Stimulated activated CD4-positive, alpha-beta T cell treated with anti-CD3 and anti-CD28 coated beads, Interleukin-12 subunit alpha, Interleukin-12 subunit beta, amount 100 ng/mL, for 4 hours (primary cell): ENCODE measurements at places on chromosomes 1 and 21.

GRCh38 chr1:208243967-208244916 is at the start of gene PLXNA2:
Gene PLXNA2, minus strand, starts transcription at chr1:208244384. Its CDS starts 26,462 bp downstream, at chr1:208217922.
- DNase-seq: peak; percentile 47

- no peak for DNase-seq
Observed at GRCh38 chr1:153532181-153532580, 3.6 kb downstream of the S100A6 start.

GRCh38 chr1:116256875-116257274 is 116.2 kb upstream of the ATP1A1 start:
- DNase-seq: no peak

DNA sequence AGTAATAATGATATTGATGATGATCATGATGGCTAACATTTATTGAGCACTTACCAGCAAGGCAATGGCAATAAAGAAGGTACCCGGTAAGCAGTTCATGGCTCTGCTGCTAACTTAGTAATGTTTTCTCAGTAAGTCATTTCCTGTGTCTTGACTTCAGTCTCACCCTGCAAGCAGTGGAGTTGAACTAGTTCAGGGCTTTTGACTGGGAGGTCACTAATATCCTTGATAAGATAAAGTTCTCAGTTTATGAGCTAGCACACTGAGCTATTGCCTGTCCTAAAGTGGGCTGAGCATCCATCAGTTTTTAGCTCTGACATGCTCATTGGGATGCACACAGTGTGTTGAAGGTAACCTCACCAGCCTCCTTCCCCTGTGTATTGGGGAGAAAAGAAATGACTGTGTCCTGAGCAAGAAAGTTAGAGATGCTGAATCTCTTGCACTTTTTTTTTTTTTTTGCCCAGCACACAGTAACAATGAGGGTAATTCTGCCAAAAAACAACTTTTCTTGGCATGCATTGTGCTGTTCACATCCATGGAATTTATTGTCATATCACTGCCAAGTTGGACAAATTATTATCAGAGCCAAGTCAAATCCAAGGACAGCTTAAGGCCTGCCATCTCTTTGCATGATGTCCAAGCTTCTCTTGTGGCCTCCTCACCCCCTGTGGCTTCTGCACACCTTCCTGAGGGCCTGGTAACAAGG is 55.5 kb upstream of the GADD45A start:
- DNase-seq: no peak

- DNase-seq: no peak
Observed at GRCh38 chr1:245207801-245208200, 53.0 kb downstream of the KIF26B start.

DNA sequence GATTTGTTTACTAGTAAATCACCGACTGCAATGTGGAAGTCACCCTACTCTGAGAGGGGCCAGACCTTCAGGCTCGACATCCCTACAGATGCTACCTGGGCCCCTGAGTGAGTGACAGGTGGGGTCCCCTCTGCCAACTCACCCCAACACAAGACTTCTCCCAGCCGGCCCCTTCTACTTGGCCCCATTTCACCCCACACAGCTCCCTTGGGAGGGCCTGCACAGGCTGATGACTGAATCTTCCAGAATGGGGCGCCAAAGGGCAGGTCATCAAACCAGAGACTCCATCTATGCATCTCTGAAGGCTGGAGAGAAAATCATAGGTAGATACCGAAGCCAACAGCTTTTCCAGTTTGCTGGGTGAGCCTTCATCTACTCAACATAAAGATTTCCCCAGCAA is 9.4 kb upstream of the S100A8 start:
- DNase-seq: no peak

GRCh38 chr1:74464037-74464436 is 48.4 kb downstream of the LRRC53 start:
- no peak for DNase-seq

- no peak for DNase-seq
Observed at GRCh38 chr1:13764588-13765332, 64.8 kb downstream of the PRDM2 start.

- DNase-seq: no peak
Observed at GRCh38 chr1:103371234-103371633, 154.3 kb upstream of the RNPC3 start.

- no peak for DNase-seq
Observed at GRCh38 chr1:66633159-66633558, 99.2 kb downstream of the SGIP1 start.

DNA sequence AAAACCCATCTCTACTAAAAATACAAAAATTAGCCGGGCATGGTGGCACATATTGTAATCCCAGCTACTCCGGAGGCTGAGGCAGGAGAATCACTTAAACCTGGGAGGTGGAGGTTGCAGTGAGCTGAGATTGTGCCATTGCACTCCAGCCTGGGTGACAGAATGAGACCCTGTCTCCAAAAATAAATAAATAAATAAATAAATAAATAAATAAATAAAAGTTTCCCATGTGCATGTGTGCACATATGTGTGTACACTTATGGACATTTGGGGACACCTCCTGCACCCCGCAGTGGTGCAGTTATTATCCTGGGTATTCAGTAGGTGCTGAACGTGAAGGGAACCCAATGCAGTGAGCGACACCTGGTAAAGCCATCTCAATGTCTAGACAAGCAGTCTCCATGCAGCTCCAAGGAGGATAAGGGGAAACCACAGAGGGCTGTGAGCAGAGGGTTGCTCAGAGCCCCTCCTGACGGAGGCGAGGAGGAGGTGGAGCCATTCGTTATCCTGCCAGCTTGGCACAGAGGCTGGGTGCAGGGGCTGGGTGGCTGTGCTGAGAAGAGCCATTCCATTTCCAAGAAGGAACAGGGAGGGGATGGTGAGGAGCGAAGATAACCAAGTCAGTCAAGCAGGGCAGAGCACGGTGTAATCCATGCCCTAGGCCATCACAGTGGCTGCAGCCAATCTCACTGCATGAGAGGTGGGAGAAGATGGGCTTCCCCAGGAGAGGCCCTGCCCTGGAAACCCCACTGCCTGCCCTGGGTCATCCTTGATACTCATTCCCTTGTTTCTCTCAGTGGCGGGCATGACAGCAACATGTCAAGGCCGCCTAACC is 25.6 kb downstream of the UBIAD1 start:
- DNase-seq: no peak

GRCh38 chr1:218347723-218348627 is 2.8 kb downstream of the TGFB2 start:
- DNase-seq: no peak

GRCh38 chr1:244388961-244389360 is 62.7 kb downstream of the ADSS2 start:
- no peak for DNase-seq

DNA sequence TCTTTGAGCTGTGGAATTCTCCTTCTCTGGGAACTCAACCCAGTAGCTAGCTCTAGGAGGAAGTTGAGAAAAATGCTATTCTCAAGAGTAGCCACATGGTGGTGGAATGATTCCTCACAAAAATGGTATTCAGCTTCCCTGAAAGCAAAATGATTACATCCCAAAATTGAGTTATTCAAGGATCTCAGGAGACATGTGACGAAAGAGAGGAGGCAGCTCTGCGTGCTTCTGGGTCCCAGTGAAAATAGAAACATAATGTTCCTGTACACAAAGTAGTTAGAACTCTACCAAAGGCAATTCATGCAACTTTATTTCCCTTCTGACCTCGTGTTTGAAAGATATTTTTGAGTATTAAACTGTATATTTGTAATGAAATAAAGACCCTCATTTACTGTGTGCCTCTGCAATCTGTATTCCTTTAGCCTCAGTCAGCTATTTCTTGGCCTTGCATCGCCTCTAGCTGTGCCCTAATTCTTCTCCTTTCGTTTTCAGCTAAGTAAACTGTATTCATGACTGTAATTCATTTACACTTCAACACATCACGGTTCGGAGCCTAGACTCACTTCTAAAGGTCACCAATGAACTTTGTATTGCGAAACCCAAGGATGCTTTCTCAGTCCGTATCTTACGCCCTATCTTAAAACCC is 167.3 kb downstream of the FASLG start:
- no peak for DNase-seq

DNA sequence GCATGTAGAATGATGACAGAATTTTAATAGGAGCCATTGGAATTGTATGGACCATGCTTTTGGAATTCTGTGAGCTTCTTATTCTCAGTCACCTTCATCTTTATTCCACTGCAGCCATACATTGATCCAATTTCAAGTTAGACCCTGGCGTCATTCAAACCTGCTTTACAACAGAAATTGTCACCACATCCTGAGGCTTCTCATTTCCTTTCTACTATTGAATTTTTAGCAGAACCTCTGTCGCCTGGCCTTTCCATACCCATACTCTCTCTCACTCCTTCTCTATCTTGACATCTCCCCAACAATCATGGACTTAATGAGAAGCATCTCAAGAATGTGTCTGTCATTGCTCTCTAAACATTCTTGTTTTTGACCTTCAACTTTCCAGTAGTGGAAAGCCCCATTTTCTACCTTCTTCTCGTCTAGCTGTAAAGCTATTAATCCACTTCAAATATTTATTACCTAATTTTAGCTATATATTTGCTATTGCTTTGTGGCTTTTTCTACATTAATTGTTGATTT is 74.1 kb downstream of the CRB1 start:
- DNase-seq: no peak

GRCh38 chr1:107664982-107665925 is 299.7 kb downstream of the VAV3 start:
- no peak for DNase-seq

GRCh38 chr1:17186216-17186909 is 18.6 kb upstream of the PADI1 start:
- no peak for DNase-seq

- no peak for DNase-seq
Observed at GRCh38 chr1:55179177-55179835, 35.9 kb downstream of the USP24 start.

DNA sequence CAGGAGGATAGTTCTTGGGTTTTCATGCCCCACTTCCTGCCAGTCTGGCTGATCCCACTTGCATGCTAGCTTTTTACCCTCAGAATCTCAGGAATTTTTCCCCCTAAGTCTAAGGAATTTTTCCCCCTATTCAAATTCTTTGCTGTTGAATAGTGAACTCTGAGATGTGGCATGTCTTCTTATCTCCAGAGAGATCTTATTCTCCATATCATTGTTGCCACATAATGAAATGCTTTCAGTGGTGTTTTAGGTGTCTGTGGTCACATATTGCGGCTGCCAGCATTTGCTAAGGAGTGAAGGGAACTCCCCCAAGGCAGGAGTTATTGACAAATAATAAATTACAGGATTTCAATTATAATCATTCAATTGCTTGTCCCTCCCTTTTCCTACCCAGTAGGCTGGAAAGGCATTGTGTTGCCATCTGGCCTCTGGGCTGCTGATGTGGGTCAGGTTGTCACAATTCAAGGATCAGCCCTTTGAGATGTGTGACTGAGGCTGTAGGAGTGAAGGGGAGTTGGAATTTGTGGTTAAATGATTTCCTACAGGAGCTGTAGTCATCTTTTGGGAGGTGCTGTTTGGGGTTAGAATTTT is 3.9 kb upstream of the FLG start:
- no peak for DNase-seq

GRCh38 chr1:151993084-151993733 is 450 bp downstream of the S100A10 start:
- DNase-seq: peak; percentile 29

- DNase-seq: no peak
Observed at GRCh38 chr1:905811-906599, 17.7 kb upstream of the SAMD11 start.

DNA sequence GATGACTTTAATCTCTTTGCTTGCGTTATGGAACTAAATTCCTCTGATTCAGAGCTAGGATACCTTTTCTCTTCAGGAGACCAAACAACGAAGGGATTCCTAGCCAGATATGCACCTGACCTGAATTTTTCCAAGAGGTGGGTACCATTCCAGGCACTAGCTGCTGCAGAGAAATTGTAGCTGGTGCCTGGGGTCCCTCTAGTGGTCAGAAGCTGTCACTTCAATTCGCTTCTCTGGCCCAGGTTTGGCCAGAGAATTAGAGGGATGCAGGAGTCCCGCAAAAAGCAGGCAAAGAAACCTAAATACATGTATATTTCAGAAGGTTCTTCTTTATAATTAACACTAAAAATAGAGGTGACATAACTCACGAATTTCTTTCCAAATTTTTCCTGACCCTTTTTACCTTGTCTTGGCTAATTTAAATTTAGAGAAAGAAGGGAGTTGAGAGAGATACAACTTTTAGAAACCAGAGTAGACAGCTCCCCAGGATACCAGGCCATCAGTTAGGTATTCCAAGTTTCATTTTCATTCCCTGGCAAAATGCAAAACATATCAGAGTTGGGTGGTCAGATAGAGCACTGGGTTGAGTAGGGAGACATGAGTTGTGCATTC is 9.6 kb downstream of the ACKR1 start:
- peak; percentile 21 for DNase-seq

DNA sequence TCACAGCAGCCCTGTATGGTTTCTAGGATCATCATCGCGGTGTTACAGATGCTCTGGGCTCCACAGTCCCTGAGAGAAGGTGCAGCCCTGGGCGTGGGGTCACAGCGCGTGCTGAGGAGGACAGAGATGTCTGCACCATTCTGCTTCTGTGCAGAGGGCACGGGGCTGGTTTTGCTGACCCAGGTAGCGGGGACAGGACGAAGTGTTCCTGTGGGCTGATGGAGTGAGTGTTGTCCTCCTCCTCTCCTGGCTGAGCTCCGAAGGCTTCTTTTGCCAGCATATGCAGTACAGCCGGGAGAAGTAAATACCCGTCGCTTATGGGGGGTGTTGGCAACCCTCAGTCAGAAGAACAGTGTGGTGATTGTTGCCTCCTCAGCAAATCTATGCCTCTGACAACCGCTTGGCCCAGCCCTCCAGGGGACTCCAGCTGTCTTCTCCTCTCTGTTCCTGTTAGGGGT is 101.5 kb downstream of the DDX20 start:
- no peak for DNase-seq

DNA sequence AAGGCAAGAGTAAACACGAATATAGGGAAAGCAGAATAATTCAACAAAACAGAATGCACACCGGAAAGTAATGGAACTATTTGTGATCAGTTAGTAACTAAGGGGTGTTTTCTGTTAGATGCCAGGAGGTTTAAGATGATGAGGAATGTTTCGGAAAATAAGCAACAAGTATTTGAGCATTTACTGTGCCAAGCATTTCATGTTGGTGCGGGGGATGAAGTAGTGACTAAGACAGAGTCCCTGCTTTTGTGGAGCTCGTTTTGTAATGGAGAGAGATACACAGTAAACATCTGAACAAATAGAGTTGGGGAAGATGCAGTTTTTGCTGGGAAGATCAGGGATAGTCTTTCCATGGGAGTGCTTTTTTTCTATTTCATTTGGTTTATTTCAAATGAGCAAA is 78.7 kb downstream of the DYRK1A start:
- no peak for DNase-seq

GRCh38 chr1:179872558-179872957 is 5.0 kb downstream of the TOR1AIP2 start:
- no peak for DNase-seq
